ENCODE measurements at places on chromosomes 5 and 9.

- DNase-seq, result no peak
These were observed 19.8 kb downstream of the CENPP start for GRCh38 chr9:92345582-92345981.

DNA sequence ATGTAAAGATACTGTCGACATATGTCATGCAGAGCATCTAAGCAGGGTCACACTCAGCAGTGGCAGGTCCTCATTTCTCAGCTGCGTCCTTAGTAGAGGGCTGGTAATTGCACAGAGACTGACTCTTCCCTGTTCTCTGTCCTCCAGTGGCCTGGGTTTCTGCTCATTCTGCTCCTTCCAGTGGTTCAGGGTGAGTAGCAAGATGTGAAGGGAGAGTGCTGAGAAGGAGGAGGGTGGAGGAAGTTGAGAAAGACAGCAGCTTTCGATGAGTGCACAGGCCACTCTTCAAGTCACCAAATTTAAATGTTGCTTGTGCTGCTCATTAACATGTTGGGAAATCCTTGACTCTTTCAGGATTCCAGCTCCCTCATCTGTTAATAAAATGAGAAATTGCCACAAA, 203.9 kb downstream of the FBXL7 start:
- DNase-seq, result no peak

- DNase-seq, result no peak
These were observed 39.2 kb downstream of the MARCHF11 start for GRCh38 chr5:16140417-16140816.

DNA sequence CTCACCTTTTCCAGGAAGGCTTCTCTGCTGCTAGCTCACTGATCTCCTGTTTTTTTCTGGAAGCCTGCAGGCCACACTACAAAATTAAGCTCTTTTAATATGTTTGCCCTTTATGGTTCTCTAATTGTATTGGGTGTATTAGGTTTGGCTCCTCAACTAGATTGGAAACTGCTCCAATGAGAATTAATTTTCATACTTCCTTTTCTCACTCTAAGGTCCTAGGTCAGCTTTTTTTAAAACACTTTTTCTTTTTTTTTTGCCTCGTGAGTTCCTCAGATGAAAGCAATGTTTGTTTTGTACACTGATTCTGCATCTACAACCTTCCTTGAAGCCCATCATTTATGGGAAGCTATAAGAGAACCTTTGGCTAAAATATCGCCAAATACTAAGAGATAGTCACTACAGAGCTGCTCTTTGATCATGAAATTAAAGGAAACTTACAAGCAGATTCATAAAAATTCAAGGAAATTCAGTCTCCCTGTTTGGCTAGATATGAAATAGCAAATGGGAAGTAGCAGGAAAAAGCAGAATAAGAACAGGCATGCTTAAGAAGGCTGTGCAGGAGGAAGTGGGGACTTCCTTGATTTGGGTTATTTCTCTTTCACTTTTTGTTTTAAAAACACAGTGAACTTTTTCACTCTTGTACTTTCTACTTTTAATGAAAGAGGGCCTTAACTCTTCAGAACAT, 55.2 kb upstream of the FYB1 start:
- DNase-seq, result no peak

DNA sequence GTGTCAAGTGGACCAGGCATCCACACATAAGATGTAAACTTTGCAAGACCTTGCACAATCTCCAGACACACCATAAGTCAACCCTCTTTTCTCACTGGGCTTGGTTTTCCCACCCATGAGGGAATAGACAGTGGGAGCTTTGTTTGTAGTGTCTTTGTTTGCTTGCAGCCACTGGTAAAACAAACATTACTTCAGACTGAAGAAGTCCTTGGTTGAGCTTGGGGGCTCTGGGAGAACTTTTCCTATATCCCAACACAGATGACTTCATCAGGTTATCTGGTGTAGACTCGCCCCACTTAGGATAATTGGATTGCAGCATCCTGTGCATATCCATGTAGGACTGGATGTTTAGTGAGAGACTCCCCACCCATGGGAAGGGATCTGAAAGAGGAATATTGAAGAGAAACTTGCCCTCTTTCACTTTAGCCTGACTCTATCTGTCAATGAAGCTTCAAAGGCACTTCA, 11.5 kb upstream of the ADGRV1 start:
- DNase-seq, result no peak

DNA sequence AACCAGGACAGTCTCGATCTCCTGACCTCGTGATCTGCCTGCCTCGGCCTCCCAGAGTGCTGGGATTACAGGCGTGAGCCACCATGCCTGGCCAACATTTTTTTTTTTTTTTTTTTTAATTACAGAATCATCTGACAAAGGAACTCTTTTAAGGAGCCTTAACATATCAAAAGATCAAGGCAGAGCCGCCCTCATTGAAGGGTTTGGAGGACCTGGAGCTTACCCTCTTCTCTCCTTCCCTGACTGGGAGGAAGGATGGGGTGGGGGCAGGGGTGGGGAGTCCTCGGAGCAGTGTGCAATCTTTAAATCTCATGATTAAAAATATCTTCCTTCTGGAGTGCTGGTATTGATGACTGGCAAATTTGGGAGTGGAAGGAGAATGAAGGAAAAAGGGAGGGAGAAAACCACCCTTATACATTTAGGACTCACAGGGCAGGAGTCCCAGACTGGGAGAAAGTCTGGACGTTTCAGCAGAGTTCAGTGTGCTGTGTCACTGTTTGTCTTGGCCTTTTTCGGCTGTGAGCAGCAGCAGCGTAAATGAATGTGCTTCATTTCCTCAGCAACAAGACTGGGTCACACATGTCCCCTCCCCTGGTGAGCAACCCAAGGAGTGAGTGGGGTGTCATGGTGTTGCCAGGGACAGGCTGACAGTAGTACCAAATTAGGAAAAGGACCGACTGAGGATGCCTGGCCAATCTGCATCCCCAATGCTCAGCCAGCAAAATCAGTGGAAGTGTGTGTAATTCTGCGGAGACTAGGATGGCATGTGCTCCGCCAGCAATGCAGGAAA, 115.3 kb upstream of the BNC2 start:
- DNase-seq, result no peak

GRCh38 chr5:142860270-142860669, 90.1 kb downstream of the ARHGAP26 start:
- DNase-seq, result no peak

DNA sequence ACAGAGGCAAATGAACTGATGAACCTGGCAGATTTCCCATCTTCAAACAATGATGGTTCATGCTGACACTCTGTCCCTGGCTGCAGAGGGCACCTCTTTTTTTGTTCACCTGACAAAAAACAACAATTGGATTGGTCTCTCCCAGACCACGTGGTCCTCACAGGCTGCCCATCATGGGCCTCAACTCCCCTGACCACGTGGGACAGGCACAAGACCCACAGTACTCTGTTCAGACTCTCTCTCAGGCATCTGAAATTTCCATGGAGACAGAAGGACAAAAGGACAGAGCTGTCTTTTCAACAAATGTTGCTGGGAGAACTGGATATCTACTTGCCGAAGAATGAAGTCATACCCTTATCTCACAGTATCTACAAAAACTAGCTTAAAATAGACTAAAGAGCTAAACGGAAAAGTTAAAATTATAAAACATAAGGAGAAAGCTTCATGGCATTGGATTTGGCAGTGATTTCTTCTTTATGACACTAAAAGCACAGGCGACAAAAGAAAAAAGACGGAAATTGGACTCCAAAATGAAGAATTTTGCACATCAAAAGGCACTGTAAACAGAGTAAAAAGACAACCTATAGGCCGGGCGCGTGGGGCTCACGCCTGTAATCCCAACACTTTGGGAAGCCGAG, 12.2 kb upstream of the DRD1 start:
- no peak for DNase-seq

GRCh38 chr5:159826351-159827214, 89.7 kb upstream of the ADRA1B start:
- DNase-seq, result no peak

DNA sequence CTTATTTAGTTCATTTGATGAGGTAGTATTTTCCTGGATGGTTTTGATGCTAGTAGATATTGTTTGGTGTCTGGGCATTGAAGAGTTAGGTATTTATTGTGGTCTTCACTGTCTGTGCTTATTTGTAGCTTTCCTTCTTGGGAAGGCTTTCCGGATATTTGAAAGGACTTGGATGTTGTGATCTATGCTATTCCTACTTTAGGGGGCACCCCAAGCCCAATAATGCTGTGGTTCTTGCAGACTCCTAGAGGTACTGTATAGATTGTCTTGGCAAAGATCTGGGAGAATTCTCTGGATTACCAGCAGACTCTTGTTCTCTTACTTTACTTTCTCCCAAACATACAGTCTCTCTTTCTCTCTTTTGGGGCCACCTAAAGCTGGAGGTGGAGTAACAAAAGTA, 315.7 kb downstream of the MAT2B start:
- DNase-seq, result no peak

DNA sequence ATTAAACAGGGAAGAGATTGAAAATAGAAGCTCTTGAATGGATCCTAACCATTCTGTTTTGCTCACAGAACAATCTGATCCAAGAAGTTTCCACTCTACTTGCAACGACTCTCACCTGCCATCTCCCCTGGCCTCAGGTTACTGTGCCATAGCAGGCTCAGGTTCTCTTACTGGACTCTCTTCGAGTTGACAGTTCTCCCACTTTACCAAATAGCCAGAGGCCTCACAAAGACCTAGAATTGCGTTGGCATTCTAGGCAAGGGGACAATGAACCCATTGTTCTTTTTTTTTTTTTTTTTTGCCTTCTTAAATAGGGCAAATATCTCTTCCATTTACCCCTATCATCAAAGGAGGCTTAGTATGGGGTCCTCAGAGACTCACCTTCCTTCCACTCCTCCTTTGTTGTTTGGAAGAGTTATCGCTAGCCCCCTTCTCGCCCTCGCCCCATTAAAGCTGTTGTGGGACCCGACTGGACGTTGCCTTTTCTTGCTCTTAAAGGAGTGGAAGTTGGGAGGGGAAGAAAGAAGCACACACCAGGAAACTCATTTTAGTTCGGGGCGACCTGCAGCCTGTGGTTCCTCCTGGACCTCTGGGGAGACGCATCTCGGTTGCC, 688 bp upstream of the PLPPR1 start:
- DNase-seq, result no peak

DNA sequence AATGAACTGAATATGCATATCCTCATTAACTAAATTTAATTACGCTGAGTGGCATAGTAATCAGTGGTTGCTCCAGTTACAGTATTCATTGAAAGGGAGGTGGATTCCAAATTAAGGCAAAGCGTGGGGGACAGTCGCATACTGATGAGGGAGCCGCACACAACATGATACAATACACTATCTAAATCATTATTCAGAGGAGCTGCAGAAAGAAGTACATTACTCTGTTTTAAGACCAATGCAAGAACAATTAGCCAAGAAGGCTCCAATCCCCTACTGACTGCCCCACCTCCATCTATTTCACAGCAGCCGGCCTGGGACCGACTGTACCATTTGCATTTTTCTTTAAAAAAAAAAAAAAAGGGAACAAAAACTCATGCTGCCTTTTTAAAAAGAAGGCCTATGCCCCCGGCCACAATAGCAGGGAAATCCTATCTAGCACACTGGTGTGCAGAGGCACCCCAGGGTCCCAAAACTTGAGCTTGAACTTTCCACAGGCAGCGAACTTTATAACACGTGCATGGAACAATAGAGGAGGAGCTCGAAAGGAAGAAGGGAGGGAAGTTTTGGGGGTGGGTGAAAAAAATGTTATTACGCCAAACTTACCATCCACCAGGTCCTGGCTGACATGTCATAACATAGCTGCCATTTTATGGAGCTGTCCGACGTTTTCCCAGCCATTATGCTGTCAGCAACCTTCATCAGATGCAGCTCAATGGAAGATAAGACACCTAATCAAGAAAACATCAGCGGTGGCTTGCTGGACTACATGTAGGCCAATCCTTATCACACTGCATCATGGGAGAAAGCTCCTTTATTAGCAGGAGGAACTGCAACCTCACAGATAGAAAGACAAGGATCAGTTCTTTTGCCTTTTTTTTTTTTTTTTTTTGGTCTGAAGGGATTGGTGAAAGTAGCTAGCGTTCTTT, 161.6 kb downstream of the ZDHHC21 start:
- DNase-seq, result no peak

DNA sequence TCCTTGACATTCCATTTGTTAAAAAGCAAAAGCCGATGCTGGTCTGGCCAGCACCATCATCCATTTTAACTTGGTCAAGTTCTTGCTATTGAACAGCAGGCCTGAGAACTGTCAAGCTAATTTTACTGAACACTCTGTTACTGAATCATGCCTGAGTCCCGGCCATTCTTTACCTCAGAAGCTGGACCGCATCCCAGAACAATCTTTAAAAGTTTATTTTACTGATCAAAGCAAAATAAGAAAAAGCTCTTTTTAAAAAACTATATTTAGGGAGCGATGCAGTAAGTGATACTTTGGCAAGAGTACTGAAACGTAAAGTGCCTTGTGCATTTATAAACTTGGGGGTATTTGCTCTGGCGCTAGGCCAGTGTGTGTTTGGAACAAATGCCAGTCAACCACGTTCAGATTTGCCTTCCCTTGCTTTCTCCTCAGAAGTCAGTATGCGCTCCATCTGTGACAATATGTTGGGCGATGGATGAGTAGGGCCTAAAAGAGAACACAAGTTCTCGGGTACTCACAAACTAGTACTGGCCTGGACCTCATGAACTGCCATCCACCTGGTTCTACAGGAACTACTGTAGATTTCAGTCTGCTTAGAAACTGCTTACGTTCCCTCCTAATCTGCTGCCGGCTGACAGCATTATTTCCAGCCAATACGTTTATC, 161.9 kb downstream of the MAPKAP1 start:
- DNase-seq, result no peak

DNA sequence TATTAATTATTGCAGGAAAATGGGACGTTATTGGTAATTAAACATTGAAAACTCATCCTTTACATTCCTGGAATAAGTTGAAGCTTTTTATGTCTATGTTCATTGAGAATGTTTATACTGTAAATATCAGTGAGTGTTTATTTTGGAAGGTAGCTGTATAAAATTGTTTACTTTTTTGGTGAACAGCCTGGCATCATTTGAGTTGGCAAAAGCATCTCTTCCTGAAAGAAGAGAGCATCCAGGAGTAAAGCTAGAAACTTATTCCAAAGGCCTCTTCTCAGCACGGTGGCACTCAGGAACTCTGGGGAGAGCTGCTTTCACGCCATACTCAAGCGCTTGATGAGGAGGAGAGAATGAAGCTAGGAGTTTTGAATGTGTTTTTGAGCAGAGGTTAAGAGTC, 79.9 kb downstream of the GAPVD1 start:
- DNase-seq, result no peak

- no peak for DNase-seq
These were observed 192.6 kb upstream of the PRDM9 start for GRCh38 chr5:23314827-23315226.

DNA sequence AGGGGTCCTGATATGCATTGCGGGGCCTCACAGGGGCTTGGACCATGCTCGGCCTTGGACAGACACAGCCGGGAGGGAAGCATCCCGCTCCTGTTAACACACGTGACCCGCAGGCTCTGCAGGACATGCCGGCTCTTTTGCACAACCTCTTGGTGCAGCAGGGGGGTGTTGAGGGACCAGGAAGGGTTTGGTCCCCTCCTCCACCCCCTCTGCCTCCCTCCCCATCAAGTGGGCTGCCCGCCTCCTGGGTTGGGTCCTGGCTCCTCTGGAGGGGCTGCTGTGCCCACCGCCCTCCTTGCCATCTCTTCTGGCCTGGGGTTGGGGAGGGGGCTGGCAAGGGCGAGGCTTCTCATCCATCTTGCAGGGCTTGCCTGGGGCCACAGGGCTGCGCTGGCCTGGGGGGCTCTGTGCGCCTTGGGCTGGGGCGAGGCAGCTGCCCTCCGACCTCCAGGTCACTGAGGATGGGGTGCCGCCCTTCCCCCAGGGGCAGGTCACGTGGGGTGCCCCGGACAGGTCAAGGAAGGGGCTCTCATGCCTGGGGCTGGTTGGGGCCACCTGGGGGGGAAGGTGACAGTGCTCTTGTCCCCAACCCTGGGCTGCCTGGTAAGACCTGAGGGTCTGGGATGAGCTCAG, 16.8 kb upstream of the SLC9A3 start:
- no peak for DNase-seq

Data from stimulated activated CD8-positive, alpha-beta memory T cell treated with anti-CD3 and anti-CD28 coated beads, Interleukin-7, amount 100 ng/mL, for 48 hours (primary cell).